ENCODE measurements at places on chromosomes 3 and 15.

- no peak for DNase-seq
Observed at GRCh38 chr3:183108001-183108449, 8.7 kb upstream of the MCCC1 start.

DNA sequence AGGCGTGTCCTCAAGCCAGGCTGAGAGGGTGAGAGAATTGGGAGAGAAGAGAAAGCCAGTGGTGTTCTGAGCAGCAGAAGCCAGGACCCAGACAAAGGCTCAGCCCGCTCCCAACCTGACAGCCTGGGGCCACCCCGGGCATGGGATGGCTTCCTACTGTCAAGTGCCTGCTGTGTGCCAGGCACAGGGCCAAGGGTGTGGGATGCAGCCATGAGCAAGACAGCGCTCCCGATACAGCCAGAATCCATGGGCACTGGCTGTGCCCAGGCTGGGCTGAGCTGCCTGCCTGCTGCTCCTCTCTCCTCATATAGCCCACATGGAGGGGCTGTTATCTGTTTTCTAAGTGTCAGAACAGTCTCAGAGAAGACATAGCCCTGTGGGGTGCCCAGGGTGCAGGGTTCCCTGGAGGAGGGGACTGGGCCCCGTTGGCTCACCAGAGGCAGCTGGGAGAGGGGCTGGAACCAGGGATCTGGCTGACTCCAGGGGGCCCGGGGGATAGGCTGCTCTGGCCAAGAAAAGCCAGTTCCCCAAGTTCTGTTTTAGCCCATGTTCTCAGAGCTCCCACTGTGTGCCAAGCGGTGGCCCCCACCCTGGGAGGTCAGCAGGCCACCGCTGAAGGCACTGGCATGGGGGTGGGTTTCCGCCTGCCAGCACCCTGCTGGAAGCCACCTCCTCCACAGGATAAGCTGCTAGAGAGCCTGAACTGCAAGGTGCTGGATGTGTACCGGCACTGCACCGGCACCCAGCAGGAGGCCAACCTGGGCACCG, 39.0 kb downstream of the CFAP100 start:
- no peak for DNase-seq

GRCh38 chr15:37536967-37537605, 397.4 kb upstream of the TMCO5A start:
- DNase-seq: no peak

- no peak for DNase-seq
Observed at GRCh38 chr3:9452417-9452816, 55.0 kb downstream of the SETD5 start.

DNA sequence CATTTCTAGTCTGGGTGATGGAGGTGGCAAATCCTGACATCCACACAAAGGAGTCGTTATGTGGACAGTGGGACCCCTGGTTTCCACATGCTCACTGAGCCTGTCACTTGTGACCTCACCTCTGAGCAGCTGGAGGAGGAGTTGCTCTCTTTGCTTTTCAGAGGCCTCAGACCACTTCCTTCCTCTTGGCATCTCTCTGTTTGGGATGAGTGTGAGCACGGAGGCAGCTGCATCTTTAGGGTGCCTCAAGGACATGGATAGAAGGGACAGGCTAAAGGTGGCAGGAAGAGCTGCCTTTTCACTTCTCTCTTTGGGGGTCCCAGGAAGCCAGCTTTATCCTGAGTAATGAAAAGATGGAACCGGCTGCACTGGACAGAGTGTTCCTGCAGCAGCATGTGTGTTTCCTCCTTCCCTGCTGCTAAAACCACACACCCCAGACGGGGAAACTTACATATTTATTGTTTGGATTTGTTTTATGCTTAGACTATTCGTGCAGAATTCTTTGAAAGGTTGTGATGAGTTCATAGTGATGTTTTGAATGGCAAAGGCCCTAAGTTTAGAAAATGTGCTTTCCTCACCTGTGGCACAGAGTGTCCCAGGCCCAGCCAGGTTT, 31.8 kb downstream of the GPR171 start:
- DNase-seq: no peak

GRCh38 chr3:78165876-78166275, 1126.0 kb downstream of the ROBO2 start:
- DNase-seq: no peak

- DNase-seq: no peak
Observed at GRCh38 chr3:54378184-54378583, 255.8 kb downstream of the CACNA2D3 start.

GRCh38 chr15:57236561-57237300, 139.6 kb upstream of the CGNL1 start:
- DNase-seq: no peak

GRCh38 chr3:139468399-139468798, 7.9 kb downstream of the RBP2 start:
- no peak for DNase-seq

DNA sequence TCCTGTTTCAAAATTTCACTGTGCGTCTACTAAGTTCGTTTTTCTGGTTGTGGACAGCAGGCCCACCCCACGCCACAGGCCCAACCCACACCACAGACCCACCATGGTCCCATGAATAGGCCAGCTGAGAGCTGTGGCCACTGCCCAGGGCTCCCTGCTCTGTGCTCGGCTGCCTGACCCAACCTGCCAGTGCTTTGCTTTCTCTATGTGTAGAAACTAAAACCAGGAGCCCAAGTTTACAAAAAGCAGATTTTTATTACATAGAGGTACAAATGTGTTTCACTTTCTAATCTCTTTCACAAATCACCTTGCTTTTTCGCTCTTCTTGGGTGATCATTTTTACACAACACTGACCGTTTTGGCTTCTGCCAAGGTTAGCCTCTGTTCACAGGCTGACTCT, 69.1 kb downstream of the HERC2 start:
- no peak for DNase-seq

- DNase-seq: no peak
Observed at GRCh38 chr3:131526801-131527347, 24.1 kb upstream of the MRPL3 start.

DNA sequence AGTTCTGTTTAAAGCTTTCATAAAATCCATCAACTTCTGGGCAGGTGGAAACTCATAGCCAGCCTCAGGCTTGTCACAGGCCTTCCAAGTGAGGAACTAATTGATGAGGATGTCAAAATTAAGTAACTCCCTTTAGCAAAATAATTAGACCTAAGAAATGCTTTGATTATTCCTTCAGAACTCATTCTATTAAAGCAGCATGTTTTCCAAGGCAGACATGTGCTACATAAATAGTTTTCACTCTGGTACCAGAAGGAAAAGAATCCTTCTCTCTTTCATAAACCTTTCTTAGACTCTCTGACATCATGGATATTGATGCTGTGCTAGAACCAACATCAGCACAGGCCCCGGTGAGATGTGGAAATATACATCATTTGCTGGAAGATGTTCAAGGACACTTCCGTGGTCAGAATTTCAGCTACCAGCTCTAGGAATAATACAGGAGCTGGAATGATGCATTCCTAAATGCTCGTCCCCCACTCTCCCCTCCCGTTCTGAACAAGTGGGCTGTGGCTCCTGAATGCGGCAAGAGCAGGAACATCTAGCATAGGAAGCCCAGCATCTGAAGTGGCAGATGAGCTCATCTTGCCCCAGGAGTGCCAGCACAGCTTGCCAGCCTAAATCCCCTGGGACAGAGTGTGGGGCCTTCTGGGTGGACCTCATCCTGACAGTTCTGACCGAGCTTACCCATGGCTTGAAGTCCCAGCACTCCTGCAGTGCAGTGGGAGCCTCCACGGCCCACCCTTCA, 82.4 kb downstream of the WWTR1 start:
- no peak for DNase-seq

GRCh38 chr3:50890688-50891344, 216.1 kb downstream of the DOCK3 start:
- DNase-seq: no peak

DNA sequence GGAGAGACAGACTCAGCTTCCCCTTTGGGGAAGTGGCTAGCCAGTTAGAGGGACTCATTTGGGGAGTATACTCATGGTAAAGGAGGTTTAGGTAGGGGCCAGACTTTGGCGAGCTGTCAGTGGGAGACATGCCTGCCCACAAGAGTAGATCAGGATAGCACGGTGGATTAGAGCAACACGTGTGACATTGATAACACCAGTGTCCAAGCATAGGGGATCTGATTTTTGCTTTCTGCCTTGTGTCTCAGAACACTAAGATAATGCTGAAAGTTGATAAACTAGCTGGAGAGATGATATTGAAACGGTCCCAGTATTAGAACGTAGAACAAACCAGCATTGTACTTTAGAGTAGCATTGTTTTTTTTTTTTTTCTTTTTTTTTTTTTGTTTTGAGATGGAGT, 25.9 kb downstream of the MAP6D1 start:
- no peak for DNase-seq

- DNase-seq: no peak
Observed at GRCh38 chr15:75648156-75649000, 666 bp downstream of the SNX33 start.

GRCh38 chr3:64143409-64144130, 81.7 kb downstream of the PRICKLE2 start:
- DNase-seq: peak; percentile 66

- DNase-seq: no peak
Observed at GRCh38 chr3:128800241-128801187, 74.5 kb downstream of the RAB7A start.

DNA sequence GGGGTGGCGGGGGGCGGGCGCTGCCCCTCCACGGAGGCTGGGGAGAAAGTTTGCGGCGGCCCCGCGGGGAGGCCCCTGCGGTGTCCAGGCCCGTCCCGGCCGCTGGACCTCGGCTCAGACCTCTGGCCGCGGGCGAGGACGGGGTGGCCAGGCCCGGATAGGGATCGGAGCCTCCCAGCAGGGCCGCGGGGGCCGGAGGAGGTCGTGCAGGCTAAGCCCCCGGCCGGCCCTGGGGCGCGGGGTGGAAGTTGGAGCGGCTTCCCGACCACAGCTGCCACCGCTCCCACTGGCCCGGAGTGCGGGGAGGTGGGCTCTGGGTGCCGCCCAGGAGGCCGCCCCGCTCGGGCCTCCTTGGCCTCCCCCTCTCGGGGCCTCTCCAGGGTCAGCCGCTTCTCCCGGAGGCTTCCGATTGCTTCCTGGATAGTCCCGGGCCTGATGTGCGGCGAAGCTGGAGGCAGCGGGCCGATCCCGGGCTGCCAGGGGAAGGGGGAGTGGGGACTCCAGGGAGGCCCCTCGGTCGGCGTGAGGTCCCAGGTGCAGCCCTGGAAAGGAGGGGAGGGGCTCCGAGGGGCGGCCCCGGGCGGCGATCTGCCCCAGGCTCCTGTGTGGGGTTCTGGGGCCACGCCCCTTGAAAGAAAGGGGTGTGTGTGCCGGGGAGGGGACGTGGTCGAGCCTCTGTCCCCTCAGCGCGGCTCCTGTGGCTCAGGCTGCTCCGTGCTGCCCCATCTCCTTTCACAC, 907 bp downstream of the PLXNA1 start:
- peak; percentile 29 for DNase-seq

GRCh38 chr15:55741833-55742497, 987 bp downstream of the PRTG start:
- DNase-seq: peak; percentile 12

DNA sequence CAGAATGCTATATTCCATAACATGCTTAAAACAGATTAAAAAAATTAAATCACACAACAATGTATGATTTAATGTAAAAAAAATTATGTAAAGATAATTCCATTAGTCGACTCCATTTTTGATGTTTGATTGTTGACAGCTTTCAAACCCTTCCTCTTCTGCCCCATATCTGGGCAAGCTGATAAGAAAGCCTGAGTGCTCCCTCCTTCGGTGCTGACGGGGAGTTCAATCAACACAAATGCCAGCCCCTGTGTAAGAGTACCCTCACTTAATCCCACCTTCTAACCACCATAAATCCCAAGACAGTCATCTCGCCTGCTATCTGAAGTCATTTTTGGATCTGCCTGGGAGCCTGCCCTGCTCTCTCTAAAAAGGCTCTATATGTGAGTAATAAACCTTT, 59.8 kb upstream of the IP6K2 start:
- DNase-seq: no peak

- DNase-seq: no peak
Observed at GRCh38 chr3:89262309-89262929, 155.0 kb downstream of the EPHA3 start.

GRCh38 chr3:106640353-106640752, 736.9 kb upstream of the CCDC54 start:
- DNase-seq: no peak

- no peak for DNase-seq
Observed at GRCh38 chr3:41143421-41144031, 55.8 kb upstream of the CTNNB1 start.

- no peak for DNase-seq
Observed at GRCh38 chr15:67085818-67086636, 20.6 kb downstream of the SMAD3 start.

DNA sequence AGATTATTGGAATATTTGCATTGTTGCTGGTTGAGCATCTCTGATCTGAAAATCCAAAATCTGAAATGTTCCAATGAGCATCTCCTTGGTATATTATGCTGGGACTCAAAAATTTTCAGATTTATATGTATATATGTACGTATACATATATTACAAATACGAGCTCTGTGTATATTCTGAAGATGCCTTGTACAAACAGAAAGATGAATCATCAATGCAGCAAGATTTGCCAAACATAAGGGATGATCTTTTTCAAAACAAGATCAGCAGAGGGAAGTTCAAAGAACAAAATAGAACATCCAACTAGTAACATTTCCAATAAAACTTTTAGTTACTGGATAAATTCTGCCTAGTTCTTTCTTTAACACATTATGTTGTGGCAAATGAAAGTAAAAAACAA, 42.5 kb downstream of the HERC1 start:
- peak; percentile 10 for DNase-seq

- DNase-seq: no peak
Observed at GRCh38 chr3:49666592-49666991, 7.6 kb upstream of the APEH start.

DNA sequence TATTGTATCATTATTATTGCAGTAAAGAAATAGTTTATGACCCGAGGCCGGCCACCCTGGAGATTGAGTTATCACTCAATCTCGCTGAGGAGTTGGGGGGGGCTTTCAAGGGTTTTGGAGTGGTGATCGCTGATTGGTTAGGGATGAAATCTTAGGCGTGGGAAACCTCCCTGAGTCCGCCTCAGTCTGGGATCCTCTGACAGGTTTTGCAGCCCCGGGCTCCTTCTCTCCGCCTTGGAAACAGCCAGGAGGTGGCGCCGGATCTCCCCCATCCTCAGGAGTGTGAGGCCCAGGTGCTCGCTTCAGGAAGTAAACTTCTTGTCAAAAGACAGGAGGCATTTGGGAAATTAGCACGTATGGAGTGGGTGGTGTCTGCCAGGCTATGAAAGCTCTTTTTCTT, 41.1 kb upstream of the SEC61A1 start:
- DNase-seq: peak; percentile 75

GRCh38 chr3:194326968-194327217, 24.2 kb downstream of the CPN2 start:
- DNase-seq: no peak

Data from HTR-8/SVneo (cell line).